ENCODE measurements at places on chromosomes 5 and 9.

- no peak for DNase-seq
Observed at GRCh38 chr5:173123416-173123815, 20.9 kb upstream of the BNIP1 start.

DNA sequence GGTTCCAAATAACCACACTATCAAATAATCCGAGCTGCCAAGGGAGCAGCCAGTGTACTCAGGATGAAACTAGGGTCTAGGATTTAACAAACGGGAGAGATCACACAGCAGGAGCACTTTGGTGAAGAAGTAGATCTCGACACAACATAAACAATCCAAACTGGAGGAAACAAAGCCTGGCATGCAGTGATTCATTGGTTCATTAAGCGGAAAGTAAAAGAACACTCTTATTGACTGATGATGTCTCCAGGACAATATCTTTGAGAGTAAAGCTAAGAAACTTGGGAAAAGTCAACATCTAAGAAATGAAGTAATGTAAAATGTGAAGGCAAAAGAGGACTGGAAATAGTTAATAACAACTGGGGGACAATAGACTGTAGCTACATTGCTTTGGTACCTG is 1478.3 kb upstream of the CDH9 start:
- DNase-seq: no peak

- DNase-seq: no peak
Observed at GRCh38 chr9:134502809-134503211, 138.8 kb upstream of the COL5A1 start.

DNA sequence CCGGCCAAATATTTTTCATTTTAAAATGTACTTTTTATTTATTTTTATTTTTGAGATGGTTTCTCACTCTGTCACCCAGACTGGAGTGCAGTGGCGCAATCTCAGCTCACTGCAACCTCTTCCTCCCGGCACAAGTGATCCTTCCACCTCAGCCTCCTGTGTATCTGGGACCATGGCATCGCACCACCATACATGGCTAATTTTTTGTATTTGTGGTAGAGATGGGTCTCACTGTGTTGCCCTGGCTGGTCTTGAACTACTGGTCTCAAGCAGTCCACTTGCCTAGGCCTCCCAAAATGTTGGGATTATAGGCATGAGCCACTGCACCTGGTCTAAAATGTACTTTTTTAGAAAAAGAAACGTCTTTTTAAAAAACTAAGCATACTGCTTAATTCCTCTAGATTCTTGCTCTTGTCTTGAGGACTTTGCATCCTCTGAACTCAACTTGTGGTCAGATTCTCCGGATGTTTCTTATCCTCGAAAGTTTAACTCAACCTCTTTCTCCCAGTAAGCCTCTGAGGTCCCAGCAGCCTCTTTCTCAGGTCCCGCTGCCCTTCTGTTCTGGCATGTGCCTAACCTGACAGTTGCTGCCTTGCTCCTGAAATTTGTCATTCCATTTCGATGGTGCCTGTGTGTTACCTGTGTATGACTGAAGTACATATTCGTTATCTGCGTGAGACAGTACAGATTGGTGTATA is 63.0 kb downstream of the TRIO start:
- no peak for DNase-seq

- DNase-seq: no peak
Observed at GRCh38 chr9:98415782-98416181, 160.3 kb upstream of the TBC1D2 start.

- DNase-seq: no peak
Observed at GRCh38 chr5:54385994-54386393, 69.5 kb upstream of the HSPB3 start.

DNA sequence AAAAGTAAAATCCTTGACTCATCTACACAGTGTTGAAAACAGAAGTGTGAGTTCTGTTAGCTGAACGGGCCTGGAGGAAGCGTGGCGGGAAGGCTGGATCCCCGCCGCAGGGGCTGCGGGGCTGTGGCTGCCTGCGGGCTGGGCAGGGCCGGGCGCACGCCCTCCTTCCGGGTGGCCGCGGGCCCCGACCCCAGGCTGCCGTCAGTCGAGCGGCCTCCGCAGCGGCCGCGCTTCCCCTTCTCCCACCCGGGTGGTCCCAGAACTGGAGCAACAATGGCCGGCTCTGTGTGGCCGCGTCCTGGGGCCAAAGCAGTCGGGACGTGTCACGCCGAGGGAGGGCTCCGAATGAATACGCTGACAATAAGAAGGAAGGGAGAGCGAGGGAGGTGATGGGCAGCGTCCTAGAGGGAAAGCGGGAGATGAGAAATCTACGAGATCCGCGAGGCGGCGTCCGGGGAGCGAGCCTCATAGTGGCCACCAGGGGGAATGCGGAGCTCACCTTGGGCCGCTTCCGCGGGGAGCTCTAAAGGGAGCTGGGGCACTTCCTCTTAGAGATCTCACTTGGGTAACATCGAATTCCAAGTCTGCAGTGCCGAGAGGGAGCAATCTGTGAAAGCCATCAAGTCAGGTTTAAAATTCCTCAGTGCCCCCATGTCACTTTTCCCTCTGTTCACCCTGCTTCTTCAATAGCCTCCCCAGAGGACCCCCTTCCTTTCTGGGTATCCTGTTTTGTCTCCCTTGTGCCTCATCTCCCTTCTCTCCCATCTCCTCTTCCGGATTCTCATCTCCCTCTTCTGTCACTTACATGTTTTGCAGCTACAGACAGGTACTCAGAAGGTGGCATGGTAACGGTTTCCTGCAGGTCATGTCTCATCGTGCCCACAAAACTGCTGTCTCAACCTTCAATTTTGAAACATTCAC is 83.9 kb downstream of the SLC1A3 start:
- DNase-seq: peak; percentile 48

DNA sequence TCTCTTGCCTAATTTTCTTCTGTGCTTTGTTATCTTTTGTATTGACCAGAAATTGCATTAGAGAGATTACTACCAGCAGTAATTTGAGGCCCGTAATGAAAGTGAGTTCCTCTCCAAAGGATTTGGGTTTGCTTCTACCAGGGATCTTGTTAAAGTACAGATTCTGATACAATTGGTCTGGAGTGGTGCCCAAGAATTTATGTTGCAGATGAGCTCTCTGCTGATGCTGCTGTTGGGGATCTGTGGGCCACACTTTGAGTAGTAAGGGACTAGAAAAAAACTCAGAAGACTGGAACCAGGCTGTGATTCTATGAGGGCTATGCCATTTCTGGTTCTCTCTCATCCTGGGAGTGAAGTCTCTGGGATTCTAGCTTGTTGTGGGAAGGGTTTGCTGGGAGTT is 192.2 kb downstream of the SEC61B start:
- DNase-seq: no peak

- no peak for DNase-seq
Observed at GRCh38 chr5:112914584-112914983, 7.4 kb downstream of the REEP5 start.

- DNase-seq: no peak
Observed at GRCh38 chr5:40499518-40500273, 180.0 kb upstream of the PTGER4 start.

GRCh38 chr9:13063880-13064459 is 215.5 kb downstream of the MPDZ start:
- DNase-seq: no peak

DNA sequence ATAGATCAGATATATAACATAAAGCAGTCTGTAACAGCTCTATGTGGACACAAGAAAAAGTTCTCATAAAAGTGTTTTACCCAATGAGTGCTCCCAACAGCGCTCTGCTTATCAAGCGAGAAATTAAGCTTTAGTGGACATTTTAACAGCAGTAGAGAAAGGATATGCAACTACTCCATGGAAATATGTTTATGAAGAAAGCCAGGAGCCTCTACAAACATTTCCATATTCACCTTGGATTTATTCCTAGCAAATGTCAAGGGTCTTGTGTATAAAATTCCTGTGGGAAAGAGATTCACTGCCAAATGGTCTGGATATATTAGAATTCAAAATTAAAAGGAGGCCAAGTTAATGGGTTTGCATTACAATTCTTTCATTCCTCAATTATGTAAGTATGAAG is 66.5 kb downstream of the DTWD2 start:
- no peak for DNase-seq

GRCh38 chr5:15936505-15937245 is 242.9 kb downstream of the MARCHF11 start:
- no peak for DNase-seq

DNA sequence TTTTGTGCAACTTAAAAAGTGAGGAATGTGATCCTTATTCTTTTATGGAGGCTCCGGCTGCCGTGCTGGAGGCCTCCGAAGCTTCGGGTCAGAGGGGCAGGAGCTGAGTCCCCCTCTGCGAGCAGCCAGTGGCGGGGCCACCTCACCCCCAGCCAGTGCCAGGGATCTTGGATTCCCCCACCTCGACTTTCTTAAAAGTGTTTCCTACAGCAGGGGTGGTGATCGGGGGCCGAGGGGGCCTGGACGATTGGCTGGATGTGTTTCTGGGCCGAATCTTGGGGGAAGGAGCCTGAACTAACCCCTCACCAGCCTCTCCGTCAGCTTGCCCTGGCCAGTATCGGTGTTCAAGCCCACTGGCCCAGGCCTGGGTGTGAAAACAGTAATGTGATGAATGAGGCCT is 92.2 kb upstream of the LMX1B start:
- DNase-seq: no peak

- DNase-seq: no peak
Observed at GRCh38 chr9:70133253-70134208, 89.9 kb downstream of the MAMDC2 start.

DNA sequence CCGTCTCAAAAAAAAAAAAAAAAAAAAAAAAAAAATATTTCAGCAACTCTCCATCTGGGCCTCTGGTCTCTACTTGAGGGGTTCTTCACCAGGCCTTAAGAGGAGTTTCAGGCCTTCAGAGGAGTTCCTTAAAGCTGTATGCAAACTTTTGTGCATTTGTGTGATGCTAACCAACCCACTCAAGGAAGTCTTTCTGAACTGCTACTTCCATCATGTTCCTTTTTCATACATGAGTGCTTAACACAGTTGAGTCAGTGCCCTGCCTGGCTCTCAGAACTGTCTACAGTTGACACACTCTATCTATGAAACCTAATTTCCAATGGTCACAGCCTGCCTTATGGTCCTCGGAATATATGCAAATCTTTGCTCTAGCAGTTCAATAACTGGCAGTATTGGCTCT is 146.5 kb downstream of the MEF2C start:
- DNase-seq: no peak

GRCh38 chr9:942805-943580 is 33.5 kb upstream of the DMRT3 start:
- DNase-seq: no peak

- no peak for DNase-seq
Observed at GRCh38 chr5:138725818-138726416, 27.3 kb upstream of the CTNNA1 start.

- DNase-seq: peak; percentile 20
Observed at GRCh38 chr9:124658165-124659017, 112.7 kb downstream of the NR6A1 start.

DNA sequence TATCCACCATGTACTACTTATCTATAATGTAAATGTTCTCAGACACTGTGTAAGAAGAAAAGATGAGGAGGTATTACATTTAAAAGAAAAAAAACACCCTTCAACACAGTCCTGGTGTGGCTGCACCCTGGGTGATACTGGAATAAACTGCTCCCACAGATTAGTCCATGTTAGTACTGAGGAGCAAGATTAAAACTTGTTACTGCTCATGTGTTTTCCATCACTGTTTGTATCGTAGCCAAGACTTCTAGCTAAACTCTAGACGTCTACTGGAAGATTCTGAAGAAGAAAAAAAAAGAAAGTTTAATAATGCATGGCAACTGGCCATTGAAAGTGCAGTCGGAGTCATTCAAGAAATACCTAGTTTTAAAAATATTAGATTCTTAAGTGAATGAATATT is at the start of gene ASPN:
TSS of gene ASPN (minus strand) at position 178 of the 400 bp plus-strand sequence.
- no peak for DNase-seq

- DNase-seq: no peak
Observed at GRCh38 chr9:20512106-20512505, 110.2 kb downstream of the MLLT3 start.

GRCh38 chr5:154795235-154795596 is 40.0 kb downstream of the LARP1 start:
- no peak for DNase-seq

GRCh38 chr5:139597134-139597533 is 36.0 kb downstream of the UBE2D2 start:
- no peak for DNase-seq

- DNase-seq: no peak
Observed at GRCh38 chr5:55044175-55044574, 20.1 kb downstream of the GZMK start.

GRCh38 chr9:20208961-20209371 is 413.3 kb downstream of the MLLT3 start:
- DNase-seq: no peak

- DNase-seq: no peak
Observed at GRCh38 chr5:132667309-132667708, 6.5 kb upstream of the IL4 start.

- no peak for DNase-seq
Observed at GRCh38 chr9:137226338-137227053, 806 bp upstream of the RNF224 start.

DNA sequence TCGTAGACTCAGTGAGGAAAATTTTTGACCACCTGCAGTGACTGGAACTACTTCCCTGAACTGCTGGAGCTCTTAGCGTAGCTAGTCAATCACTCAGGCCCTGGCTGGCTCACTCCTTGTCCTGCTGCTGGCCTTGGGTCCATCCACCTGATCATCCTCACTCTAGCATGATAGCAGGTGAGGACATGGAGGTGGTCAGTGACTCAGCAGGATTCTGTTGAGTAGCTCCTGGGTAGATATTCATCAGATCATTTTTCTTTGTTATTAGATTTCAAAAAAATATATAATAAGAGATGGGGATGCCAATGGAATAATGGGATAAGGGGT is 25.0 kb upstream of the SEMA4D start:
- DNase-seq: no peak

- DNase-seq: no peak
Observed at GRCh38 chr5:158754018-158754514, 345.6 kb downstream of the EBF1 start.

DNA sequence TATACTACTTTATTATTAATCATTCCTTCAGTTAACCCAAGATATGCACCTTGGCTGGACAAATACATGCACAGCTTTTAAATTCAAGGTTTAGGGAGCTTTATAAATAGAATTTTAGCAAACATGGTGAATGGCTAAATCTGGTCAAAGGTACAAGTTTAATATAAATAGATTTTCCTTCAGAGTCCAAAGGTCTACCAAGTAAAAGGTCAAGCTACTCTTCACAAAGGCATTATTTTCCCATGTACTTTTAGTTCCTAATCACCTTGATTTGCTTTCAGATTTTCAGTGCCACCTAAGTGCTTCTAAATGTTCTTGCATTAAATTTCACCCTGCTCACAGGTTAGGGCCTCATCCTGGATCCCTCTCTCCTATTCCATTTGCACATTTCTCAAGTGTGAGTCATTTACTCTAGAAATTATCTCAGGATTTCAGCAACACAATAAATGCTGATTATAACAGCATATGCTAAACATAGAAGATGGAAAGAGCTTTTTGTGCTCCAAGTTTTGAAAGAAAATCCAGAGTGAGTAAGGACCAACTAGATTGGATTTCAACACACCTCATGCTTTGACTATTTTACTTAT is 459.4 kb upstream of the ITGA1 start:
- no peak for DNase-seq

DNA sequence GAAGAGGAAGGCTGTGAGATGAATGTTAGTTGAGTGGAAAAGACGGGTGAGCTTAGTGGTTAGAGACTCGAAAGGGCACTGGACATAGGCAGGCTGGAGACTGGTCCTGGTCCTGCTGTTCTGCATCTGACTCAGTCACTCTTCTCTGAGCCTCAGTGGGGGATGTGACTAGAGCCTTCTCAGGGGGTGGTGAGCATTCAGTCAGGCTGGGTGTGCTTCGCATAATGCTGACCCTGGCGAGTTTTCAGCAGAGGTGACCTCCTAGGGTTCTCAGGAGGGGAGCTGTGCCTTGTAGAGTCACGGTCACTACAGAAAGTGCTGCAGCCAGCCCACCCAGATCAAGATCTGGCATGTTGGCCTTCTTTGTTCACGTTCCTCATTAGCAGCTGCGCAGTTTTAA is 44.3 kb downstream of the PRRC2B start:
- DNase-seq: no peak

All from effector CD8-positive, alpha-beta T cell (primary cell).